Colonic mucosa (tissue), 4 donors: ENCODE measurements at places on chromosomes 2 and 18. TPM values are rescaled to one million over a fixed set of nuclear protein-coding genes. Genes with fewer than 3 reads are reported as not detected.

DNA sequence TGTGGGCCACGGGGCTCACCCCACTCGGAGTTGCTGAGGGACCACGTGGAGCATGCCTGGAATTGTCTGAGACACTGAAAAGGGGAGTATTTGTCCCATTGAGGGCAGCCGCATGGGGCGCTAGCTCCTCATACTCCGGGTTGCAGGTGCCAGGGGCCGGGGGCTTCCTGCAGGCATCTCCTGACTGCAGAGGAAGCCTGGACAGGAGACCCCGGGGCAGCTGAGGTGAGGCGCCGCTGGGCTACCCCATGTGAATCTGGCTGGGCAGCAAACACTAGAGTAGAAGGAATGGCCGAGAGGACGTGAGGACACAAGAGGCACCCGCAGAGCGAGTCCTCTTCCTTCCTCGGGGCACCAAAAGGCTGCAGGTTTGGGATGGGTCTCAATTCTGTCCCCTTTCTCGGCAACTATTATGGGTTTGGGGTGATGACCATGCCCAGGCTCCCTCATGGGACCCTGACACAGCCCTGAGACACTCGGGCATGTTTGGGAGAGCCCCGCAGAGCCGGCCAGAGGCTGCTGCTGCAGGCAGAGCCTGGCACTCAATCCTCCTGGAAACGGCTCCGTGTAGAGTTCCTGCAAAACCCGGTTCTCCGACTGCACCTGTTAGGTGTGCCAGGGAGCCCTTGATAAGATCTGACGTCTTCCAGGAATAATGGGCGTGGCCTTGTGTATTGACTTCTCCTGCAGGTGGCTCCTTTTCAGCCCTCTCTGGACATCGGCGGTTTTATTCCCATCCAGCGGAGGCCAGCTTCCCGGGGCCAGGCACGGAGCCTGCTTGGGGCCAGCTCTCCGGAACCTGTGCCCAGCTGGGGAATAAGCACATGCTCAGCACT is 77.0 kb downstream of the CTIF start:
- no peak overlapping the region for H3K27ac ChIP-seq
- H3K27me3 ChIP-seq, result no peaks in the 10 kb centered on the region
- no peak overlapping the region for H3K4me3 ChIP-seq
- H3K36me3 ChIP-seq, result no peaks in the 10 kb centered on the region

TYW5 gene
- 7.6 TPM for total RNA-seq

- H3K4me3 ChIP-seq, result no peak overlapping the region
- no peaks in the 10 kb centered on the region for H3K4me1 ChIP-seq
- no peaks in the 10 kb centered on the region for H3K27me3 ChIP-seq
- DNase-seq, result no peak
Observed at GRCh38 chr2:56009758-56010458, 86.3 kb upstream of the EFEMP1 start.

GRCh38 chr2:240852671-240853314 is 15.8 kb upstream of the AGXT start:
- H3K27ac ChIP-seq, result no peak overlapping the region
- no peak for DNase-seq
- peaks cover 4% of the 10 kb centered on the region for H3K4me1 ChIP-seq

GRCh38 chr2:208249296-208249695 is 5.6 kb downstream of the IDH1 start:
- peaks cover 5% of the 10 kb centered on the region for H3K36me3 ChIP-seq
- peaks cover 5% of the 10 kb centered on the region for H3K4me1 ChIP-seq
- no peak overlapping the region for H3K27ac ChIP-seq
- no peak overlapping the region for H3K4me3 ChIP-seq
- DNase-seq, result no peak

WDR75 gene
- total RNA-seq, result 19.0 TPM

DNA sequence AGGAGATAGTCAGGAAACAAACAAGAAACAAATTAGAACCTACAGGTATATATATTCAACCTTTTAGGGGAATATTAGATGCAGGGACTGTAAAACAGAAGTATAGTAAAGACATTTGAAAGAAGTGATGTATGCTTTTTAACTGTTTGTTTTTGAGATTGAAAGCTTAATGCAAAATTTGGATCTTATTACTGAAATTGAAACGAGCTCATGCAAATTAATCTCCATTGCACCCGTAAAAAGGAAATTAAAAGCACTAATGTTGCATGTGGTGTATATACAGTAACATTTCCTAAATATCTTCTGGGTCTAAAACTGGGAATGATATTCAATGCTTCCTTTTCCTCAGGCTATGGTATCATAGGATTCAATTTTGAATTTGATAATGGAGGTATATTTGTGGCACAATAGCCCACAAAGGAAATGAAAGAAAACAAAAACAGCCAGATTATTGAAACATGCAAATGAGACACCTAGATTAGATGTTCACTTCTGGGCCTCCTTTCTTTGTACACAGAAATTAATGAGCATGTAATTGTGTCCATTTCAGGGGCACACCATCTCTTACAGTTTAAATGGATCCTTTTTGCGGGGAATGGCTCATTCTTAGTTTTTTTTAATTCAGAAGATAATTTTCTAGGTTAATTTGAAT is 1.6 kb upstream of the ELOA2 start:
- no peaks in the 10 kb centered on the region for H3K36me3 ChIP-seq
- H3K27ac ChIP-seq, result no peak overlapping the region
- no peak overlapping the region for H3K4me3 ChIP-seq
- H3K4me1 ChIP-seq, result no peaks in the 10 kb centered on the region
- DNase-seq, result no peak

SH3BP4 gene
- total RNA-seq, result 29.1 TPM

DNA sequence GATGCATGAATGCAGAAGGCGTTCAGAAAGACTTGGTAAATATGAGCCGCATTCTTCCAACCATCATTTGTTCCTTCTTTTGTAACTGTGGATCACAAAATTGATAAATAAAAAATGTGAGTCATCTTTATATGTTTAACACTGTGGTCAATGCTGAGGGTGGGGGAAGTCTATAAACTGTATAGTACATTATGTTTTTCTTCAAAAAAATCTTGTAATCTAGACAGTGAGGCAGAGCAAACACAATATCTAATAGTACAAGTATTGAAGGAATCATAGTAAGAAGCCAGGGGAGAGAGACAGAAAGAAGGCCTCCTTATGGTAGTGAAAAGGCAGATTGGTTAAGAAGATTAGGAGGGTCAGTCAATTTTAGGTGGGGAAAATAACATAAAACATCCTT is 30.7 kb upstream of the CALCRL start:
- H3K27ac ChIP-seq, result no peak overlapping the region
- H3K27me3 ChIP-seq, result no peaks in the 10 kb centered on the region
- H3K36me3 ChIP-seq, result no peaks in the 10 kb centered on the region

GRCh38 chr18:8235894-8236293 is 373.3 kb upstream of the RAB12 start:
- no peak overlapping the region for H3K27ac ChIP-seq
- no peak for DNase-seq
- H3K36me3 ChIP-seq, result no peaks in the 10 kb centered on the region
- no peaks in the 10 kb centered on the region for H3K4me1 ChIP-seq
- no peak overlapping the region for H3K4me3 ChIP-seq
- H3K27me3 ChIP-seq, result no peaks in the 10 kb centered on the region

TMEM169 gene
- total RNA-seq, result 0.21 TPM

- no peaks in the 10 kb centered on the region for H3K4me1 ChIP-seq
- no peaks in the 10 kb centered on the region for H3K36me3 ChIP-seq
- H3K27me3 ChIP-seq, result no peaks in the 10 kb centered on the region
- no peak for DNase-seq
- H3K27ac ChIP-seq, result no peak overlapping the region
Observed at GRCh38 chr2:233227346-233227978, 24.0 kb upstream of the ATG16L1 start.

ROCK2 gene
- total RNA-seq, result 80.9 TPM

GALNT13 gene
- total RNA-seq, result 0.40 TPM

GRCh38 chr2:71908798-71909197 is 238.9 kb downstream of the CYP26B1 start:
- H3K4me1 ChIP-seq, result no peaks in the 10 kb centered on the region
- no peak overlapping the region for H3K4me3 ChIP-seq
- DNase-seq, result no peak
- no peak overlapping the region for H3K27ac ChIP-seq

GRCh38 chr18:48868468-48869466 is 82.0 kb downstream of the SMAD7 start:
- no peak overlapping the region for H3K4me3 ChIP-seq
- H3K27me3 ChIP-seq, result no peaks in the 10 kb centered on the region
- no peak for DNase-seq
- no peaks in the 10 kb centered on the region for H3K36me3 ChIP-seq
- no peaks in the 10 kb centered on the region for H3K4me1 ChIP-seq

DNA sequence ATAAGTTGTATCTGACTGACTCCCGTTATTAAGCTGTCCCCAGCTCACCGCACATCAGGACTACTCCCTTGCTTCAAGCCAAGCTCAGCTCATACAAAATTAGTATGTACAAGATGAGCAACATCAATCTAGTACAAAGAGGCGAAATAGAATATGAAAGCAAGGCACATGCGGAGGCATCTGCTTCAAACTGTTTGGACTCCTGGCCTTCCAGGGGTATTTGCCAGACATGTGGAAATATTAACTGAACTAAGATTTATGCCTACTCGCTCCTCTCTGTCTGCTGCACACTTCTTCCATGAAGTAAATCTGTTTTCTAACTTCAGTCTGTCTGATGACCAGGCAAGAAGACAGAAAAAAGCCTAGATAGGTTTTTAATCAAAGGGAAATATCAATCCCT is 499.8 kb downstream of the PID1 start:
- no peaks in the 10 kb centered on the region for H3K4me1 ChIP-seq
- H3K4me3 ChIP-seq, result no peak overlapping the region
- no peak overlapping the region for H3K27ac ChIP-seq
- H3K27me3 ChIP-seq, result no peaks in the 10 kb centered on the region
- H3K36me3 ChIP-seq, result no peaks in the 10 kb centered on the region
- DNase-seq, result no peak

ANKRD62 gene
- 0.40 TPM for total RNA-seq

D2HGDH gene
- total RNA-seq, result 76.6 TPM

DNA sequence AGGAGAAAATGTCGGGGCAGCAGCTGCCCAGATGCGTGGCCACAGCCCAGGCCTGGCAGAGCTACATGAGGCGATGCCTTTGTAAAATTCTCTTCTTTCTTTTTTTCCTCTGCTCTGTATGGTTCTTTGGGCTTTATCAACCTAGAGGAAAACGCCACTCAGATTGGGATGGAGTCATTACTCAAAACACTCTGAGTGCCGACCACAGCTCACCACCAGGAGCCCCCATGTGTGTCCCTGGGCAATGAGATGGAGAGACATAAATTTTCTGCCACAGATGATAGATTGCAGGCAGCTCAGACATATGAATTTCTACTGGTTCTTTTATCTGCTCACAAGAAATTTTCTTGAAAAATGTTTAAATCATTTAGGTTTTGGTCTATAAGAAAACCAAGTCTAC is 56.0 kb downstream of the PARD6G start:
- H3K4me3 ChIP-seq, result no peak overlapping the region
- H3K4me1 ChIP-seq, result no peaks in the 10 kb centered on the region
- no peak overlapping the region for H3K27ac ChIP-seq
- H3K27me3 ChIP-seq, result no peaks in the 10 kb centered on the region
- H3K36me3 ChIP-seq, result no peaks in the 10 kb centered on the region
